ENCODE measurements at places on chromosomes 2 and 18.

- peak; percentile 96 for DNase-seq
Observed at GRCh38 chr2:19796035-19796695, 105.6 kb downstream of the TTC32 start.

DNA sequence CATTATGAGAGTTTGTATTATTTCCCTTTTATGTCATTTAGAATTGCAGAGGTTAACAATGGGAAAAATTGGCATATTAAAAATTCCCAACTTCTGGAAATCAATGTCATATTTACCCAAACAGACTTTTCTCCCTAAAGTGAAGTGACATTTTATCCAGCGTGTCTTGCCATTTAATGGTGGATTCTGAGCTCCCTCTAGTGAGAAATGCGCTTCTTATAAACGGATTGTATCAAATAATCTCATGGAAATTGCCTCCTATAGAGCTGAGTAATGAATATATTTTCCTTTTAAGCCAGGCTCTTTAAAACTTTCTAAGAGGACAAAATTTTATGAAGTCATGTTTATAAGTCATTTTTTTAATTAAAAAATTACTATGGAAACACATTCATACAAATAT lies 5.7 kb upstream of the GCFC2 start:
- DNase-seq = no peak

DNA sequence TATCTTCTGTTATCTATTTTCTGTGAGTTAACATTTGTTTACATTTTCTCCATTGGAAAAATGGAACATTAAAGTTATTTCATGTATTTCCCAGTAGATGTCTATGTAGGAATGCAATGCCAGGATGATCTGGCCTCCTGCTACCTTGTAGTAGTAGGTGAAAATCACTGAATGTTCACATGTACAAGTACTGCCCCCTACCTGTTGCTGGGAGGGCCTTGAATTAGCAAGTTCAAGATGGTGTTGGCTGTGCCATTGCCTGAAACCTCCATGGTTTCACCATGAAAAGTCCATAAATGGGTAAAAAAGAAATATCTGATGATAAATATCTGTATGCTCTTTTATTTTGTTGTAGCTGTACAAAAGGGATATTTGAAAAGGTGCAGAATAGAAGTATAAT lies 30.7 kb downstream of the XRCC5 start:
- DNase-seq = no peak

- DNase-seq = no peak
Observed at GRCh38 chr2:217979151-217979811, 23.5 kb downstream of the TNS1 start.

DNA sequence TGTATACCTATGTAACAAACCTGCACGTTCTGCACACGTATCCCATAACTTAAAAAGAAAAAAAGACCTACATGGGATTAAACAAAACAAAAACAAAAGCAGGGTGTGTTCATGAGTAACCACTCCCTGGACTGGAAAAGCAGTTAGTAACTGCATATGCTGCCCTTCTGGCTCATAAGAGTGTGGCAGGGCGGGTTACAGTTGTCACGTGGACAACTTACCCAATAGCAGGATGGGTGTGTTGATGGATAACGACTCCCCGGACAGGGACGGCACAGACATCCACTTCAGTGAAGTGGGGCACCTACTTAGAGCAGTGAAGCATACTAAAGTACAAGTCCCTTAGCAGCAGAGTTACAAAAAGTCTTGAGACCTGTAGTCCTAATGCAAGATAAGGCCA lies 136.7 kb downstream of the CCBE1 start:
- DNase-seq = no peak
